ENCODE measurements at places on chromosomes 16 and 17. TPM values are rescaled to one million over a fixed set of nuclear protein-coding genes. Genes with fewer than 3 reads are reported as not detected.

Gene SYCE1L
- total RNA-seq, result 8.2 TPM

Gene SCRN2
- total RNA-seq, result 80.8 TPM

Gene HOXB1
- total RNA-seq, result not detected

Gene CNGB1
- not detected for total RNA-seq

GRCh38 chr16:85049706-85050305 lies 22.2 kb downstream of the KIAA0513 start:
- DNase-seq, result no peak

- DNase-seq, result no peak
These were observed 126.0 kb downstream of the KCNJ2 start for GRCh38 chr17:70295329-70295728.

GRCh38 chr17:45170931-45171337 lies 9.3 kb downstream of the HEXIM2 start:
- peak; percentile 79 for DNase-seq

GRCh38 chr16:87236516-87237115 lies 80.6 kb downstream of the C16orf95 start:
- no peak for DNase-seq

DNA sequence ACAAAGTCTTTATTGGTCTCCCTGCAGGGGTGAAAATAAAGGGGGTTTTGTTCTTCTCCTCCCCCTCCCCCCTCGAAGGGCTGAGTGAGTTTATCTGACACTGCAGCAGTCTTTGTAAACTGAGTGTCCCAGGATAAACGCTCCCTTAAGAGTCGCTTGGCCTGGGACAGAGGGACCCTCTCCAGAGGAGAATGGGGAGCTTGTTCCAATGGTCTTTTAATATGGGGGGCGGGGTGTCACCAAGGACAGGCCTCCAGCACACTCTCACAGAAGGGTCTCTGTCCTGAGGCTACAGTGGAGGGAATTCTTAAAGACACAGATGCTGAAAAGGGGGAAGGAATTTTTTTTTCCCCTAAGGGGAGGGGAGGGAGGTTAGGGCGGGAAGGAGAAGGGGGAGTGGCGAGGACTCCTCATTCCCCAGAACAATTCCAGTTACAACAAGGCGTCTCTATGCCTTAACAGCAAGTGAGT lies 455.5 kb downstream of the SOX9 start:
- DNase-seq, result no peak
